ENCODE measurements at places on chromosomes 1 and 21.

DNA sequence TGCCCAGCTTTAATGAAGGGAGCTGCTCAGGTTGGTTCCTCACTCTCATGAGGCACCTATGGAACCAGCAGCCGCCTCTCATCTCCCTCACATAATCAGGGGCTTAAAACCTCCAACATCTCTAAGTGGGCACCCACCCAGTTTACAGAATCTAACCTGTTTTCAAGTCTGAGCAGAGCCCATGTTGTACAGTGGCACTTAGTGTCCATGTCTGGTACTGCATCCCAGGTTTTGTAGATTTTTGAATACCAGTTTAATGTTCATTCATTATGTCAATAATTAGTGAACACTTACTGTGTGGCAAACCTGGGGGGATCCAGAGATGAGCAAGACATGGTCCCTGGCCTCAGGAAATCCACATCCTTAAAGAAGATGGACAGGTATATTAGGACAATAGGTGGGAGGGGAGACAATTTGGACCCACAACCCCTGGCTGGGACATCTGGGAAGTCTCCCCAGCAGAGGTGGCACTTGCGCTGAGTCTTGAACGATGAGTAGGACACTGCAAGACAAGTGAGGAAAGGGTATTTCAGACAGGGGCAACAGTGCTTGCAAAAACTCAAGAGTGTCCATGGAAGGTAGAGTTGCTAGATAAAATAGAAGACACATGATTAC lies 83.3 kb downstream of the LACTBL1 start:
- DNase-seq = no peak

GRCh38 chr21:32861866-32862265 lies 90.3 kb upstream of the PAXBP1 start:
- DNase-seq = no peak

GRCh38 chr1:167981933-167982332 lies 45.1 kb upstream of the MPC2 start:
- DNase-seq = no peak

DNA sequence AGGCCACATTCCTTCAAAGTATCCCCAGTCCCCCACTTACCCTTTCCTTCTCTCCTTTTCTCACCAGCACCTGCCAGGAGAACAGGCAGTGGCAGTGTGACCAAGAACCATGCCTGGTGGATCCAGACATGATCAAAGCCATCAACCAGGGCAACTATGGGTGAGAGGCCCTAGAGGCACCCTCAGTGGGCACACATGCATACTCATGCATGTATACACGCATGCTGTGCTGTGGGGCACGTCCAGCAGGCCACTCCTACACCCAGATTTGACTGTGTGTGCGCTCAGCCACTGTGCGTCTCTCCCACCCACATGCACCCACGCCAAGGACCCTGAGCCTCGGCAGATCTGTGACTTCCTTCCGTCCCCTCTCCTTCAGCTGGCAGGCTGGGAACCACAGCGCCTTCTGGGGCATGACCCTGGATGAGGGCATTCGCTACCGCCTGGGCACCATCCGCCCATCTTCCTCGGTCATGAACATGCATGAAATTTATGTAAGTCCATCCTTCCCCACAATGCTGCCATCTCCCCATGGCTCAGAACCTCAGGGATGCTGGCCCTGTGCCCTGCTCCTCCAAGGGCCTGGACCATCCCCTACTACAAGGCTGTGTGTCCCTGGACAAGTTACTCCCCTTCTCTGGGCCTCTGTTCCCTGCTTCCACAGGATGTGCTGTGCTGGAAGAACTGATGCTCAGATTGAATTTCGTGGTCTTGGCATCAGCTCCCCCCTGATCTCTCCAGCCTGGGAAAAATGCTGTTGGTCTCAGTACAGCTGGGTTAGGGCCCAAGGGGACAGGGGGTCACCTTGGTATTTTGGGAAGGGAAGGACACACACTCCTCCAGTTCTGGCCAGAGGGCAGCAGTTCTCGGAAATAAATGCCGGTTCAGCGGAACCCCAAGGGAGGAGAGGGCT lies 7.0 kb downstream of the TINAGL1 start:
- peak; percentile 37 for DNase-seq

DNA sequence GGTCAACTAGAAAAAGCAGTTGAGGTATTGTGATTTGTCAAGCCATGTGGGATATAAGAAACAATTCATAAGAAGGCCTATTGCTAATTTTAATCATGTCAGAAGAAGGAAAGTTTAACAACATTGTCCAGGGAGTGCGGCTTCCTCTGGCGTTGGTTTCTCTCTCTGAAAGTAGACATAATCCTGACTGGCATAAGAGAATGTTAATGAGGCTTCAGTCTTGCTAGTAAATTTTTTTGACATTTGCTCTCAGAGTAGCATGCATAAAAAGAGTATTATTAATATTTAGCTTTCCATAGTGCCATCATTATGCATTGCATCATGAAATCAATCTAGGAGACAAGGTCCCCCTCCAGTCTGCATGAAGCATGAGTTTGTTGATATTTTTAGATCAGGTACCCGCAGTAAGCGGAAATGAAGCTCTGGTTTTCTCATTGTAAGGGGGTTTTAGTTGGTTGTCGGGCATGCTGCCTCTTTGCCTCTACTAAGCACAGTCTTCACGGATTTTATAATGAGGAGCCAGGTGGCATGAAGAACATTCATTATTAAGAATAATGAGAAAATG lies 12.8 kb upstream of the PRDM2 start:
- DNase-seq = no peak

DNA sequence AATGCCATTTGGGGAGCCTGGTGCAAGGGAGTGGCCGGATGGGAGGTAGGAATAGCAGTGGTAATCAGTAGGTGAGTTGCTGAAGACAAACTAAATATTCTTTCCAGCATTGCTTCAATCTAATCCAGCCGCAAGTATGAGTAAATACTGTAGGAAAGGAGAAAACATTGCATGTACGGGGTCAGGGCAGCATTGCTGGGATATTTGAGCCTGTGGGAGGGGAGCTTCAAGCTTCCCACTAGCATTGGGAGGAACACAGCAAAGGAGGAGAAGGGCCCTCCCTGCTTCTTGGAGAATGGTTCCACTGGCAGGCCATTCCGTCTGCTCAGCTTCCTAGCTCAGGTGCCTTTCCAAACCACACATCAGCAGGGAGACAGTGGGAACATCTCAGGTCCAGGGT lies 15.2 kb downstream of the CAPN2 start:
- no peak for DNase-seq

Measured in activated effector memory CD4-positive, alpha-beta T cell treated with anti-CD3 and anti-CD28 coated beads, Interleukin-2, amount 50 U/mL, for 16 hours (primary cell).